ENCODE measurements at places on chromosomes 12 and 14. TPM values are rescaled to one million over a fixed set of nuclear protein-coding genes. Genes with fewer than 3 reads are reported as not detected.

Gene PPP1R3E
- 2.8 TPM for total RNA-seq

Gene WIF1
- total RNA-seq, result not detected

Gene OTOGL
- total RNA-seq, result 1.6 TPM

Gene CCDC198
- 0.53 TPM for total RNA-seq

Gene HCAR2
- total RNA-seq, result not detected

Gene BMP4
- 8.6 TPM for total RNA-seq

Gene TAS2R8
- total RNA-seq, result not detected

Gene MANSC1
- 6.8 TPM for total RNA-seq

Gene ABHD4
- 8.1 TPM for total RNA-seq

Gene CRIP1
- total RNA-seq, result 49.0 TPM

Gene RARG
- 42.1 TPM for total RNA-seq

Gene LALBA
- not detected for total RNA-seq

Gene DEPDC4
- 0.75 TPM for total RNA-seq

Measured in aortic smooth muscle cell (primary cell).